HS-27A (cell line): ENCODE measurements at places on chromosomes 7 and 10.

DNA sequence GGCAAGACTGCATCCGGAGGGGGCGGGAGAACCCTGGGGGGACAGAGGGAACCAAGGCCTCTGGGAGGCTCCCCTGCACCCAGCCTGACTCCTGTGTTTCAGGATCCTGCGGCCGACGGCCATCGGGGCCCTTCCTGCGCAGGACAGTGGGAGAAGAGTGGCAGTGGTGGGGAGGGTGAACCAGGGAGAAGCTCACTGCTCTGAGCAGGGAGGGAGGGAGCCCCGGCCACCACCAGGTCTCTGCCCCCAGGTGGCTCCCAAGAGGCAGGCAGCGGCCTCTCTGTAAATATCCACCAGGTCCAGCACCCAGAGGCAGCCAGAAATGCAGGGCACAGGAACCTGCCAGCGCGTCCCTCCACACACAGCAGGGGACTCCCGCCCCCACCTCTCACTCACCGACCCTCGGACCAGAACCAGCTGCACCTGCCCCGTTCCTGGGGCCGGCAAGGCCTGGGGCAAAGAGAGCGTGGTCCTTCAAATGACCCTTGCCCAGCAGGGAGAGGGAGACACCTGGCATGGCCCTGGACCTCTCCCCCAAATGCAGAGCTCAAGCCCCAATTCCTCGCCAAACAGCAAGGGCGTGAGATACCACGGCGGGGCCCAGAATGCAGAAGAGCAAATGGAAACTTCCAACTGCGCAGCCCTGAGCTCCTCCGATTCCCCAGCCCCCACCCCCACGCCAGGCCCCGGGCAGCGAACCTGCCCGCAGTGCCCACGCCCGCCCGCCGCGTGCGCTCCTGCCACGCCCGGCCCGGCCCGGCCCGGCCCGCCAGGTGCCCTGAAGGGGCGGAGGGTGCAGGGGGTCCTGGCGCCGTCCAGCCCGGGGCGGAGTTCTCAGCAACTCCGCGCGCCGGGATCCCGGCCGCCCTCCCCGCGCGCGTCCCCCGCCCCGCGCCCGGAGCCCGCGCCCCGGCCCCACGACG lies 805 bp downstream of the RASGEF1A start:
- DNase-seq = no peak

- DNase-seq = no peak
Observed at GRCh38 chr10:7027913-7028808, 382.7 kb downstream of the SFMBT2 start.

DNA sequence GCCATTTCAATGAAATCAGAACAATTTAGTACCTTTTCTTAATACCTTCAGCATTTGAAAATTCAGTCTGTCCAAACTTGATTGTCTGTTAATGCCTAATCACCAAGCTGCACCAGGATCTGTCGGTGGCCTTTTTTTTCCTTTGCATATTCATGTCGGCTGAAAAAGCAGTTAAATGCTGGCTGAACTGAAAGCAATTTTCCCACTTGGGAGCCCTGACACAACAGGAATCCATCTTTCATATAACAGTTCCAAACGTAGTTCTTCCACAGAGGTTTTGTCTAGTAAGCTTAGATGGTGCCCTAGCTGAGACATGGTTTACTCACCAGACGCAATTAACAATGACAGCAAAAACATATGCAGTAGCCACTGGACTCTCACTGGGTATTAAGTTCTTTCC lies 83.6 kb upstream of the CHCHD3 start:
- no peak for DNase-seq

DNA sequence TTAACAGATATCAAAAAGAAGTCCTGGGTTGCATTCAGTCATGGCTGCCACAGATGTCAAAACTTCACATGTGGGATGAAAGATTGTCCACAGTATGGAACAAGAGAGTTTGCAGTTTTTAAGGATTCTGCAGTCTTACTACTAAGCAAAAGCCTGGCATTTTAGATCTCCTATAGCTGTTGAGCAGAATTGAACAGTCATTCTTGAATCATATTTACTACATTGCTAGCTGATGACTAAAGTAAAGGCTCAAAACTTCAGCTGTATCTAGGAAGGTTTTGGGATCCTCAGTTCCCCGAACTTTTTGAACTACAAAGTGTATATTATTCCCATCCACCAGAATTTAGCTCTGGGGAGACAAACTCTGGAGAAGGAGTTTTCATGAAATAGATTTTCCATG lies 31.0 kb downstream of the BET1 start:
- DNase-seq = no peak

DNA sequence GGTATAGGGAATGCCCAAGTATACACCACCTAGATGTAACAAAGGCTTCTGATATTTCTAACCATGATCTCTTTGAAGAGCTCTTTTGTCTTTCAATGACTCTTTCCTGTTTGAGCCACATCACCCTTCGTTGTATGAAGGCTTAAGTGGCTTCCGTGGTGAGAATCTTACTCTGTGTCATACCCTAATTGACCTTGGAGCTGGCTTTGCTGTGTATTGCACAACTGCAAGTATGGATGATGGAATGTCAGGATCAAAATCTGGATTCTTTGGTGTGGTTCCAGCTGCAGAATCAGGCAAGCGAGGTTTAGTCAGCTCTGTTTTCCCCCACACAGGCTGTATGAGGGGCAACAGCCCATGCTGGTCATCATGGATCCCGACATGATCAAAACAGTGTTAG lies 16.0 kb downstream of the CYP3A43 start:
- no peak for DNase-seq

- DNase-seq = no peak
Observed at GRCh38 chr7:136868496-136869000, at the start of gene CHRM2. TSS of gene CHRM2 (plus strand) at chr7:136868652. CDS start at chr7:137014866, 146,214 bp downstream.

- DNase-seq = peak; percentile 30
Observed at GRCh38 chr10:87961314-87961713, 97.9 kb downstream of the PTEN start.

DNA sequence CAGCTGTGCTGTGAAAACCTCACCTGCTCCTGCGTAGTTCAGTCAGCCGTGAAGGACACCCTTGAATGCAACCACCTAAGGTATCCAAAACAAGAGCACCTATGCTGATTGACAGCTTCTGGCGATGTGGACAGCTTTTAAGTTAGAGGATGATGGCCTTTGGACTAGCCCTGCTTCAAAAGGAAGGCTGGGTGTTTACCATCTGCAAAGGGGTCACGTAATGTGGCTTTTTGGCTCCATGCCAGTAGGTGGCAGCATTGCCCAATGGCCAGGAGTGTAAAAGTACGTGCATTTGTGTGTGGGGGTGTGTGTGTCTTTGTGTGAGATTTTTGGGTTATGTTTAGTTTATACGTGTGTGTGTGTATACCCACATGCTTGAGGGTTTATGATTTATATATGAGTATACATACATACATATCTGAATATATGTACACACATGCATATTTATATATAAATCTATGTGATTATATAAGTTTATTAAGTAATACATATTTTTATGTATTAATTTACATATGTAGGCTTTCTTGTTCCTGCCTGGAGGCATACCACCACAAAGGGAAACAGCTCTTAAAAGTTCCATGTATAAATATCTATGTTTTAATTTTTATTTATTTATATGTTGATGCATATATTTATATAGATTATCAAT lies 236.3 kb upstream of the ANKRD30A start:
- DNase-seq = no peak

DNA sequence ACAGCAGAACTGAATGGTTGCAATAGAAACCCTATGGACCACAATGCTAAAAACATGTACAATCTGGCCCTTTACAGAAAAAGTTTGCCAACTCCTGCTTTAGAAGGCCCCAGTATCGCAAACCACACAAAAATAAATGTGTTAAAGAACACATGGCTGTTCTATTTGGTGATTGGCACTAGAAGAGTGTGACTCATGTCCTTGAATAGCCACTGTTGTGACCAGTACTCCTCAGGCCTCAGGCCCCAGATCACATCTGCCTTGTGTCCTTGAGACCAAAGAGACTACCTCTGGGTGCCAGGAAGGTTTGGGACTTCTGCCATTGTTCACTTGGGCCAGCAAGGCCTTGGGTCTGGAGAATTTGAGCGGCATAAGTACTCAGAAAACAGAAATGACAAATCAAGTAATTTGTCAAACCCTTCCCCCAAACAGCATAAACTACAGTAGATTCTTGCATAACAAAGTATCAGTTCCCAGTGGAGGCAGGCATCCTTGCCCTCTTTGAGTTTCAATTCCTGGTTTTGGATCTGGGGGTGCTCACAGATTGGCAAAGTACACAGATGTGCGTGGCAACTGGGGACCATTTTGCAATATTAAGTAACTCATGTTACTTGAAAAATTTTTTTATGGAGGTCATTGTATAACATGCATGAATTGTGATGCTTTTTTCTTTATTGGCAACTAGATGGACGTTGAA lies 50.2 kb downstream of the MTURN start:
- no peak for DNase-seq

DNA sequence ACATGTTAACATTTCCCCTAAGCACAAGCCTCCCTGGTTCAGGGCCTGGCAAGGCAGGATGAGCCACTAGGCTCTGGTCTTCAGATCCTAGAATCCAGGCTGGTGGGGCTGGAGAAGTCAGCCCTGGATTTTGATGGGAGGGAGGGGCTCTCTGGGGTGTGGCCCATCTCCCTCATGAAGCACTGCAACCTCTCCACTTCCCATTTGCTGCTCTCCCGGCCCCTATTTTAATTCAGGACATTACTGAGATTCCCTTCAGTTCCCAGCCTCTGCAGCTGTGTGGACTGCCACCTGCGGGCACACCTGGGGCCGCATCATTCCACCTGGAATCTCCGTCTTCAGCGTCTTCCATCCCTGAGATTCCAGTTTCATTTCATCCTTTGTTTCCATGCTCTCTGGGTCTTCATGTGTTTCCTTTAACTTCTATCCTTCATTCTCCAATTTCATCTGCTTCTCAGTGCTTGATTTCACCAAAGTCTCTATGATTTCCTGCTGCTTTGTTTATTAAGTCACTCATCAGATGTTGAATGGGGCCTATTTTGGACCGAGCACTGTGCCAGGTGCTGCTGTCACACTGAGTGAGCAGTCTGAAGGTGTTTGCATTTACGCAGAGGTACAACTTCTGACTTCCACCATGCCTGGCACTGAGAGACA lies 253.6 kb downstream of the WDR37 start:
- DNase-seq = no peak

DNA sequence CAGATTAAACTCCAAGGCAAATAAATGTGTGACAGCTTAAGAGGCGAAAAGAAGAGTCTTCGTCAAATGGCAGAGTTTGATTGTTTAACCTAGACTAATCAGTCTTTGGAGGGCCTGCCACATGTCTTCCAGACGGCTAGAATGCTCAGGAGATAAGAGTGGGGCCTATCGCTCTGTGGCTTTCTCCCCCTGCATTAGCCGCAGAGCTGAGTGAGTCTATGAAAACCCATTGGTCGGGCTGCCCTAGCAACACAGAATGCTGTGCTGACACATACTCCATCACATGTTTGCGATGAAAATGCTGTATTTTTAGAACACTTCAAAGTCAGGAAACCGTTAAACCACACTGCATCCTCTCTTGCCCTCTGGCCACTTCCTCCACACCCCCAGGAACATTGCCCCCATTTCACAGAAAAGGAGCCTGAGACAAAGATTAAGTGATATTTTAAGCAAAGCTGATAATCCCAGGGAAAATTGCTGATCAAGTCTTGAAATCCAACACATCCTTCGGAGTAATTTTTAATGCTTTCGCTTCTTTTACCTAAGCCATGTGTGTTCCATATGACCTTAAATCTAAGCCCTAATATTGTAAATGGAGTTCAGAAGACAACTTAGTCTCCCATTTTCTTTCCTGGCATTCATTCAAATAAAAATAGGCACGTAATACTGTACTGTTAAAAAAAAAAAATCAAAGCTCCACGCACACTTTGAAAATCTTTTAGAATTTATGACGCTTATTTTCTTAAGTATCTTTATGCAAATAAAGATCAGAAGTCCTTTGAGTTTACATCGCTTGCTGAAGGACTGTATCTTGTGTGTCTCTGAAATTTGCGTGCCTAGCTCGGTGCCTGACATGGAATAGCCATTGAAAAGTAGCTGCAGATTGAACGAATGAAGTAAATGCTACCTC lies 161.2 kb downstream of the CELF2 start:
- DNase-seq = no peak

DNA sequence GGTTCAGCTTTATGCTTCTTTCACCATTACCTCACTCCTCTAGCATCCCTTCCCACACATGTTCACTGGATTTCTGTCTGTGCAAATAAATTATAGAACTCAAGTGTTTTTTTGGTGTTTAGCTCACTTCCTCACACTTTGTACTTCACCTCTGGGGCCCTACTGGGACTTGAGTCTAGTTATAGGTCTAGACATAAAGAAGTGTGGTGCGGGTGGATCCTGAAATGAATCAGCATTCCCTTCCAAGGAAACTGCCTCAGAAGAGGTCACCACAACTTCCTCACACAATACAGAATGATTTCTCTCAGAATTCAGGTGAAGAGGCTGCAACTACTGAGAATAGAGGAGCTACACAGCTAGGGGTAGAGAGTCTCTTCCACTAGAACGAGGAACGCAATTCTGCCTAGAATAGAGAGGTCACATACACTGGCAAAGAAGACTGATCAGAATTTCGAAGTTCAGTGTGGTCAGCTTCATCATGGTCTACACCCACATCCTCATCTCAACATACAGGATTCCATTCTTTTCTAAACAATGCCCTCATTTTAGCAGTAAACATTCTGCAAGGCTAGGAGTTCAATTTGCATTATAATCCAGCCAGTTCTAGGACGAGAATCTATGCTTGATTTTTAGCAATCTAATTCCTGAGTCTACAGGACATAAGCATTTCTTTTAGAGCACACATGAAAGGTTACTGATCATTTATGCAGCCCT lies 938.7 kb upstream of the PHF14 start:
- DNase-seq = no peak

- DNase-seq = no peak
Observed at GRCh38 chr7:139058943-139059342, 23.1 kb upstream of the ZC3HAV1L start.

DNA sequence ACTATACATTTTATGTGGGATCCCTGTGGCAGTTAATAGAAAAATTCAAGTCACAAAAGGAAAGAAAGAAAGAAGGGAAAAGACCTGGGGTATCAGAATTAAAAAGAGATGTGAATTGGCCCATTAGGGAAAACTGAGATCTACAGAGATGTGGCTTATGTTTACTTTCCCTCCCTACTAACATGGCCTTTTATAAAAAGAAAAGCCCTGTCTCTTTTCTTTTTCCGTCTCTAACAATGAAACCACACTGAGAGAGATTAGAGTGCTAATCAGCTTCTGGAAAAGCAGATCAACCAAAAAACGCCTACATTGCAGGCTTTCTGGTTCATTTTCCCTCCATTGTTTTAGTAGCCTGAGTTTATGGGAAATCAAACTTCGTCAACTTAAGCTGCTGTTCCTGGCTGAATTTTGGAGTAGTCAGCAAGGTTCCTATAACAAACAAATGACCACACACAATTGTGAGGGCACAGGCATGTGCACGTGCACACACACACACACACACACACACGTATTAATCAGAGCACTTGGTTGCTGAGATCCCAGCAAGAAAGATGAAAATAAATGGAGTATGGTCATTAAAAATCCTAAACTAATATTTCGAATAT lies 235.1 kb downstream of the SORCS1 start:
- no peak for DNase-seq
